RWPE2 (cell line): ENCODE measurements at places on chromosomes 12 and 14.

GRCh38 chr14:103749452-103749851 is 33.8 kb downstream of the ZFYVE21 start:
- no peak for DNase-seq

GRCh38 chr12:9706086-9706685 is 26.7 kb downstream of the CLECL1 start:
- no peak for DNase-seq

- no peak for DNase-seq
Measured at GRCh38 chr12:4432878-4433744, 12.5 kb downstream of the FGF6 start.

- DNase-seq: no peak
Measured at GRCh38 chr14:33767586-33768457, 183.1 kb downstream of the EGLN3 start.

GRCh38 chr12:75750716-75751306 is 239.4 kb upstream of the KRR1 start:
- DNase-seq: no peak

- DNase-seq: no peak
Measured at GRCh38 chr12:1212526-1212925, 221.5 kb downstream of the ERC1 start.

DNA sequence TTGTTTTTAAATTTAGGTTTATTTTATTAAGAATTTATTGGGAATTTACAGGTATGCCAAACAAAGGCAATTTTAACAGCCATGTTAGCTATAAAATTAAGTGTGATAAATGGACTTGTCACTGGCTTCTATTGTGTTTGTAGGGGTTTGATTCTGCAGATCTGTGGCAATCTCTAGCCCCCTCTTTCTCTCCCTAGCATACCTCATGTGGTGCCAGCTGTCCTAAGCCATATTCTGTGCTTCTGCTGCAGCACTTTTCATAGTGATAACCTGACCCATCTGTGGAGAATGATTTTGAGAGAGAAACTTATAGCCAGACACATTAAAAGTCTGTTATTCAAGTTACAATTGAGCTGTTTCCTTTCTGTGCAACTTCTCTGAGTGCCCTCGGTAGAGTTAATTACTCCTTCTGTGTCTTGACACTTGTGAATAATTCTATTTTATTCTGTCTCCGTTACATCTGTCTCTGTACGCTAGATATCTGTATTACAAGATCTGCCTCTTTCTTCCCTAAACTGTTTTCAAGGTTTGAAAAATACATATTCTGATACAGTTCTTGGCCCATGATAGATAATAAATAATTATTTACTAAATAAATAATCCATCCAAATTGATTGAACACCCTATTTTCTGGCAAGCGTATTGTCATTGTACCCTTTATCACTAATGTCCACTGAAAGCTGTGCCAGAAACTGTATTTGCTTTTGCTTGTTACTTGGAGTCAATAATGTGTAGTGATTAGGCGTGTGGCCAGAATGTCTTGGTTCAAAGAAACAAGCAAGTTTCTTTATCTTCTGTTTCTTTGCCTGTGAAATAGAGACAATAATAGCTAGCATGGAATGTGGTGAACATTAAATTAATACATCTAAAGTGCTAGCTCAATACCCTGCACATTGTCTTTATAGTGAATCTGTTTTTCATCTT is 40.0 kb downstream of the FRS2 start:
- DNase-seq: no peak

DNA sequence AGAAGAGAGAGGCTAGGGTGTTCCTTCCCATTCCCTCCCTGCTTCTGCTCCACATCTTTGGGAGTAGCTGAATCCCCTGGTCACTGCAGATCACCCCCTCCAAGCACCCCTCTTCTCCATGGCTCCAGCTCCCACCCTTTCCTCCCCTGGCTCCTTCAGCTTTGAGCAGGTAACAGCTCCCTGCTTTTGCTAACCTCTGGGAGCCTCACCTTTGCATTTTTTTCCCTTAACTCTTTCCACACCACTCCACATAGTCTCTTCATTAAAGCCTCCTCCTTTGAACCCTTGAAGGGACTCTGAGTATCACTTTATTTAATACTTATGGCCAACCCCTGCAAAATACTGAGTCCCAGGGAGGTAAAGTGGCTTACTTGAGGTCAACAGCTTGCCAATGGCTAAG is 25.7 kb upstream of the SERPINA6 start:
- DNase-seq: no peak

DNA sequence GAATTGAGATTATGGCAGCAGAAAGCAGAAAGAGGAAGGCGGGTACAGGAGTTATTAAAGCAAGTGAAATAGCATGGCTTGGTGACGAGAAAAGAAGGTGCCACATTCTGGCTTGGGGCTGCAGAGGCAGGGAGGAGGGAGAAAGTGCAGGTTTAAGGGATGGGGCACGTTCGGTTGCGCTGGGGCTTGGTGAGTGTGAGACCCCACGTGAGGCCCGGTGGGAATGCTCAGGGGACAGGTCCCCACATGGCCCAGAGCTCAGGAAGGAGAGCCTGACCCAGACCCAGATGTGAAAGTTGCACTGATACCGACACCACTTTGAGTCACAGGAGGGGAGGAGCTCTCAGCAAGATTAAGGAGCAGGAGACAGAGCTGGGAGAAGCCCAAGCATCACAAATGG is 187.1 kb downstream of the PIWIL1 start:
- DNase-seq: no peak

DNA sequence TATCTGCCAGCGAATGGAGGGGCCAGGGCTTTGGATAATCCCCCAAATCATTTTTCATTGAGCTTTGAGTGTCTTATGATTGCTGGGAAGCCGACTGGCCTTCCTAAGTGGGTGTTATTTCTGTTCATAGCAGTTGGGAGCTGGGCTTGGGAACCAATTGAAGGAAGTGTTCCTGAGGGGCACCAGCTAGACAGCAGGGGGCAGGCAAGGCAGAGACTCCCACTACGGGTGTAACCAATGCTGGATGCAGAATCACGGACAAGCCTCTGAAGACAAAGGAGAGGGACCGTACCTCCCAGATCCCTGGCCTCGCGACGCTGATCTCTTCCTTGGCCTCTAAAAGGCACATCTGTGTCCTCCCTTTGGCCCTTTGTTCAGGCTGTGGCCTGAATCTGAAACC is 149.0 kb upstream of the PRMT8 start:
- no peak for DNase-seq
